ENCODE measurements at places on chromosomes 4 and X. TPM values are rescaled to one million over a fixed set of nuclear protein-coding genes. Genes with fewer than 3 reads are reported as not detected.

Gene GPC3
- 1.9 TPM for total RNA-seq

Gene NXF2
- total RNA-seq: not detected

Gene ATP8A1
- 1.9 TPM for total RNA-seq

Gene EDA
- total RNA-seq: 0.34 TPM

Gene GPRIN3
- not detected for total RNA-seq

Gene RADX
- 2.7 TPM for total RNA-seq

Gene CTAG2
- not detected for total RNA-seq

Gene SERTM2
- total RNA-seq: not detected

Gene ZNF157
- total RNA-seq: 0.07 TPM

Gene ERAS
- total RNA-seq: not detected

Gene RTL3
- total RNA-seq: not detected

Gene PALLD
- 303 TPM for total RNA-seq

Gene ZMAT1
- 0.28 TPM for total RNA-seq
